ENCODE measurements at places on chromosomes 5 and 9.
A peak's percentile ranks its signal among the peaks of the same experiment; 100 is the strongest.

DNA sequence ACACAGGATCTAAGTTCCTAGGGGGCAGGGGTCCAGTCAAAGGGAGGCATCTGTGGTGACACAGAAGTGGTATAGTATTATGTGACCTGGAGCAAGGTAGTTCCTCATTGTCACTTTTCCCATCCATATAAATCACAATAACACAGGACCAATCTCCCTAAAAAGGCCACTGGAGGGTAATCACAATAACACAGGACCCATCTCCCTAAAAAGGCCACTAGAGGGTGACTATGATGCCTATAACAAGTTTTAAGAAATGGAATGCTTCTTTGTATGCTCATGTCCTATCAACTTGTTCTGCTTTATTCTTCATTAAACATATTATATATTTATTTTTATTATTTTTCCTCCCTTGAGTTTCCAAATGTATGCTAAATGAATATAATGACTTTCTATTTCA, 254.6 kb downstream of the ASTN2 start:
- DNase-seq, result peak; percentile 29

- DNase-seq, result no peak
Observed at GRCh38 chr5:151243127-151243526, 9.9 kb upstream of the GM2A start.

GRCh38 chr5:163585206-163585605, 79.8 kb downstream of the MAT2B start:
- no peak for DNase-seq

DNA sequence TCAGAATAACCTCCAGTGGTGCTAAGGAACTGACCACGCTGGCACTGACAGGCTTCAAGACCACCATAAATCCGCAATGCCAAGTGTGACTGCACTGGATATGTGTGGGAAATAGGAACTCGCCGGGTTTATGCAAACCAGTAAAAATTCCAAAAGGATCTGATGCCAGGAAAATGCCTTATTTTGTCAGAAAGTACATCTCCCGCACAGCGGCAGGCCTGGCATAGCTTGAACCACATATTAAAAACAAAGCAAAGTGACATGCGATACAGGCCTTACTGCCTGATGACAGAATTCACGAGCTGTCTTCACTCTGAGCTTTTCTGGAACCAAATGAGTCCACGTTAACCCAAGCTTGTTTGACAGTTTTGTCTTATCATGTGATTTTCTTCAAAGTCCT, 139.6 kb downstream of the GLIS3 start:
- DNase-seq, result no peak

- DNase-seq, result no peak
Observed at GRCh38 chr5:139646912-139647505, 1.1 kb upstream of the CXXC5 start.

GRCh38 chr5:102835717-102836116, 80.6 kb downstream of the PAM start:
- DNase-seq, result no peak

GRCh38 chr9:14348373-14349145, 34.6 kb upstream of the NFIB start:
- peak; percentile 32 for DNase-seq

- DNase-seq, result peak; percentile 68
Observed at GRCh38 chr5:151196556-151197290, 27.2 kb downstream of the CCDC69 start.

DNA sequence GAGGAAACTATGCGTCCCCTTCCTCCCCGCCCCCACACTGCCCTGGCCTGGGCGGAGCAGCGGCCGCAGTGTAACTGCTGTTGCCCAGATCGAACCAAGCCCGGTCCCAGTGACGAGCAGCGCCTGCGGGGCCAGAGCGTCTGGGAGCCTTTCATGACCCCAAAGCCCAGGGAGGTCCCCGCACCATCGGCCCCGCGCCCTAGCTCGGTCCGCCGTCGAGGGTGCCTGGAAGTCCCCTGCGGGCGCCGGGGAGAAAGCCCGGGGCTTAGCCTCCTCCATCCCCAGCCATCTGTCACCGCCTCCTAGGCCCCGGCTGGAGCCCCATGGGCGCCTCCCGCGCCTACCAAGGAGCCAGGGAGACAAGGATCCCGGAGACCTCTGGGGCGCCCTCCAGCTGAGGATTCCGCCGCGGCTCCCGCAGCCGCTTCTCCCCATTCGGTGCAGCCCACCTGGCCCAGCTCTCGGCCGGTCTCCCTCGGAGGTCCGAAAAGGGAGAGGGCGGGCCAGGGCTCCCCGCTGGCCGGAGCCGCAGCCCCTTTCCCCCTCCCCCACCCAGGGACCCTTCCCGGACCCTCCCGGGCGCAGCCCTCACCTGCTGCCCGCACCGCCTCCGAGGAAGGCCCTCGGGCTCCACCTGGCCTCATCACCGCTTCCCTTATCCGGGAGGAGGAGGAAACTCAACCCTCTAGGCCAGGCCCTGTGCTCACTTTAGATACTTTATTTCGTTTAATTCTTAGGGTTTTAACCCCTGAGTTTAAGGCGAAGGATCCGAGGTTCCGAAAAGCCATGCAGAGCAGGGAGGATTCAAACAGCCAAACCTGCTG, 45.6 kb downstream of the APTX start:
- DNase-seq, result no peak

GRCh38 chr9:127667127-127667844, 39.5 kb upstream of the CFAP157 start:
- no peak for DNase-seq

DNA sequence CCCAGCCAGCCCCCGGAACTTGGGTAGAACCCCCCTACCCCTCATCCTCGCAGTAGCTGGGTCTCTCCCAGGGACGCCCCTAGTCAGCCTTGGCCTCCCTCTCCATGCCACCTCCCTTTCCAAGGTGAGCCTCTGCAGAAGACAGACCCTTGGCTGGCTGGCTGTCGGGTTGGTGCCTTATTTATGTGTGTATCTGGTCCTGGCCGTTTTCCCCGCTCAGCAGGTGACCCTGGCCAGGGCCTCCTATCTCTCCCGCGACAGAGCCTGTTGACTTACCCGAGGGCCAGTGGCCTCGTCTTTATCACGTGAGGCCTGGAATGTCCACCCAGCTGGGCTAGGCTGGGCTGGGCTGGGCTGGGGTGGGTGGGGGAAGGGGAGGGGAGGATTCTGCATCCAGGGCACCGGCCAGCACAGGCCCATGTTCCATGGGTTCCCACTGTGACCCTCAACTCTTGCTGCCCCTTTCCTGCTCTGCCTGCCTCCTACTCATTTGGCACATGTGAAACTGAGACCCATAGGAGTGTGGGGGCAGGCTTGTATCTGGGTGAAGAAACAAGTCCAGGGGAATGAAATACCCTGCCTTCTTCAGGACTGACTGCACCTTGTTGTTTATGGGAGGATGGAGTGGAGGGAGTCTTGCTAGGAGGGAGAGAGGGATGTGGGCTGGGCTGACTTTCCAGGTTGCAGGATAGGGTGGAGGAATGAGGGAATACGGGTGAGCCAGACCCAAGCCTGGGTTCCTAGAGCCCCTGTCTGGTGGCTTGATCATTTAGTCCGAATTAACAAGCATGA, 3.1 kb downstream of the CXXC5 start:
- DNase-seq, result peak; percentile 93

DNA sequence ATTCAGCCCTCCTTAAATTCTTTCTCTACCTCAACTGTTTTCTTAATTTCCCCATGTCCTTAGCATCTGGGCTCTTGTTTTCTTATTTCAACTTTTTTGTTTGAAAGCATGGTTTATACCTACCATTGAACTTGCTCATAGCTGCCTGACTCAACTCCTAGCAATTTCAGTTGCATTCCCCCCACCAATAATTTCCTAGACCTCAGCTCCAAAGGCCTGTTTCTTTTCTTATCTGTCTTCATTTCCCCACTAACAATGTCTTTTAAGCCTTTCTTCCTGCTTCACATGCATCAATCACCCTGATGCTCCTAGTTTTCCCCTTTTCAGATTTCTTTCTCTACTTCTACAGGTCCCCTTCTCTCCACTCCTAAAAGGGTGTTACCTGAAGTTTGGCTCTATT, 129.7 kb upstream of the PDE4D start:
- DNase-seq, result no peak

DNA sequence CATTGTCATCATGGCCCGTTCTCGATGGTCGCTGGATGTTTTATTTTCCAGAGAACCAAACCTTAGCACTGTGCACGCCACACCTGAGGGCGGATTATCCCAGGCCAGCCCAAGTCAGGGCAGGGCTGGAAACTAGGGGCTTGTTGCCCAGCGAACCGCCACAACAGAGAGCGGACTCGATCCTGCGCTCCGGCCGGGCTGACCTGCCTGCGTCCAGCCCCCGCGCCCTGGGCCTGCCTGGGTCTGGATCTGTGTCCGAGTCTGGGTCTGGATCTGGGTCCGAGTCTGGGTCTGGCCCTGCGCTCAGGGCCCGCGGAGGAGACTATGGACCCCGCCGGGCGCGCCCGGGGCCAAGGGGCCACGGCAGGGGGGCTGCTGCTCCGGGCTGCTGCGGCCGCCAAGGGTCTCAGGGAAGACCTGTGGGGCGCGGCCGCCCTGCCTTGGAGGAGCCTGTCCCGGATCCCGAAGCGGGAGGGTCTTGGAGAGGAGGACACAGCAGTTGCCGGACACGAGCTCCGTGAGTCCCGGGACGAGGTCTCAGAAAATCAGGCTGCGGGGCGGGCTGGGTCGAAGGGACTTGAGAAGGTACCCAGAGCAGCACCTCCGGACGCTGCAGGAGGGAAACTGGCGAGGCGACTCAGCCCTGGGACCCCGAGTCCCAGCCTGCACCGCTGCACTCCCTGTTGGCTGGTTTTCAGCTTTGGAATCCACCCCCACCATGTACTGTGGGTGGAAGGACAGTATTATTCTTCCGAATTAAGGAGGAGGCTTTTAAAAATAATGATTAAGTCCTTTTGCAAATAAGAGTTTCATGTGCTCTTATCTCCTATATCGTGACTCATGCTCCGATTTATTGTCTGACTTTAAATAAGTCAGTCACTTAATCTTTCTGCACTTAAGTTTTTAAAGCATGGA, at the start of gene ANKDD1B:
Gene ANKDD1B (plus strand): TSS at position 143 of the 915 bp plus-strand sequence. CDS start 182 bp downstream, at position 325.
- peak; percentile 32 for DNase-seq

- peak; percentile 39 for DNase-seq
Observed at GRCh38 chr5:65299861-65300260, 181.9 kb downstream of the ADAMTS6 start.

DNA sequence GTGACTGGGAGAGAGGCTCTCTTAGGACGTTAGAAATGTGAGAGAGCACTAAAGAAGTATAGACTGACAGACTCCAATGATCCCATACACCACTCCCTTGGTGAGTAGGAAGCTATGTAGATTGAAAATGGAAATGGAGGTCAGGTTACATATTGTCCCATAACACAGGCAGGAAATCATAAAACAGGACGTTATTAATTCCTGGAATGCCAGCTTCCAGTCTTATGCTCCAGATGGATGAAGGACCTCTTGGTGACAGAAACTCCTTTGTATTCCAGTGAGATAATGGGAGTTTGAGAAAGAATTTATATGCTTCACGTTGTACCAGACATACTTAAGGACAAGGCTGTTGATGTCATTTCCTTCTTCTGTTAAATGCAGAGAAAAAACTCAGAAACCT, 338.2 kb upstream of the ITGA1 start:
- DNase-seq, result no peak

GRCh38 chr9:97666907-97667686, 30.0 kb downstream of the XPA start:
- DNase-seq, result no peak

DNA sequence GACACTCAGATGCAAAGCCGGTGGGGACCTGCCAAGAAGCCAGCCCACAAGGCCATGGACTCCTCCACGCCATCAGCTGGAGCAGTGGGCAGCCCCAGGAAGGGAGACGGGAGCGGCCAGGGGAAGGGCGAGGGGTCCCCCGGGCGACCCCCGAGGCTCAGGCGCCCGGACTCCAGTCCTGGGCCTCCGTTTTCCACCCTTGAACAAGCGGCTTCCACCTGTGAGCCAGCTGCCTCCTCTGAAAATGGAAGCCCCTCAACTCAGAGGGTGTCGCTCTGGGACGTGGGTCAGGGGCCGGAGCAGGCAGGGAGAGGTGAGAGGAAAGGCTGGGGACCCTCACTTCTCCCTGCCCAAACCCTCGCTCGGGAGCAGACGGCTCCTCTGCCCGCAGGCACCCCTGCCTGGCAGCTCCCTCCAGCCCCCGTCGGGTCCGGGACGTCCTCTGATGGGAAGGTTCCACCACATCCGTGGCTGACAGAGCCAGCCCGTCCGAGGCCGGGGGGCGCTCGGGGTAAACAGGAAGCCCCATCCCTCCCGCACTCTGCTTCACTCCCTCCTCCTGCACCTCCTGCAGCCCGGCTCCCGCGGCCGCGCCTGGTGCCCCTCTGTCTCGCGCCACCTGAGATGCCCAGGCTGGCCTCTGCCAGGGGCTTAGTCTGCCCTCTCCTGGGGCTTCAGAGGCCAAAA, 3.7 kb upstream of the EGFL7 start:
- DNase-seq, result no peak

GRCh38 chr5:32506201-32506661, 61.7 kb upstream of the ZFR start:
- peak; percentile 46 for DNase-seq

DNA sequence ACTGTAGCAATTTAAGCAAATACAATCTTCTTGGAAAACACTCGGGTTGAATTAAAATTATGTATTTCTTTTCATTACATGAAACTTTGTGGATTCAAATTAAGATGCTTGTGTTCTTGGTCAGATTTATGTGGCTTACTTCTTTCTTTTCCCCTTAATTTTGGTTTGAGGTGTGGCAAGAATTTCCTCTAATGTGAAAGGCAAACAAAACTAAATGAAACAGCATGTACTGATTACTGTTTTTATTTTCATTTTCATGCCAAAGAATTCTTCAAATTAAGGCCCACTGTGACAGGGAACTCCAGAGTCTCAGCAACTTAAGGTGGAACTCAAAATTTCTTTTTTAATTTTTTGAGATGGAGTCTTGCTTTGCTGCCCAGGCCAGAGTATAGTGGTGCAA, at the start of gene OMD:
Gene OMD (minus strand): TSS at position 132 of the 400 bp plus-strand sequence. CDS start 6,913 bp downstream, outside the sequence.
- DNase-seq, result no peak

GRCh38 chr9:135758056-135758455, 56.1 kb downstream of the KCNT1 start:
- DNase-seq, result no peak

DNA sequence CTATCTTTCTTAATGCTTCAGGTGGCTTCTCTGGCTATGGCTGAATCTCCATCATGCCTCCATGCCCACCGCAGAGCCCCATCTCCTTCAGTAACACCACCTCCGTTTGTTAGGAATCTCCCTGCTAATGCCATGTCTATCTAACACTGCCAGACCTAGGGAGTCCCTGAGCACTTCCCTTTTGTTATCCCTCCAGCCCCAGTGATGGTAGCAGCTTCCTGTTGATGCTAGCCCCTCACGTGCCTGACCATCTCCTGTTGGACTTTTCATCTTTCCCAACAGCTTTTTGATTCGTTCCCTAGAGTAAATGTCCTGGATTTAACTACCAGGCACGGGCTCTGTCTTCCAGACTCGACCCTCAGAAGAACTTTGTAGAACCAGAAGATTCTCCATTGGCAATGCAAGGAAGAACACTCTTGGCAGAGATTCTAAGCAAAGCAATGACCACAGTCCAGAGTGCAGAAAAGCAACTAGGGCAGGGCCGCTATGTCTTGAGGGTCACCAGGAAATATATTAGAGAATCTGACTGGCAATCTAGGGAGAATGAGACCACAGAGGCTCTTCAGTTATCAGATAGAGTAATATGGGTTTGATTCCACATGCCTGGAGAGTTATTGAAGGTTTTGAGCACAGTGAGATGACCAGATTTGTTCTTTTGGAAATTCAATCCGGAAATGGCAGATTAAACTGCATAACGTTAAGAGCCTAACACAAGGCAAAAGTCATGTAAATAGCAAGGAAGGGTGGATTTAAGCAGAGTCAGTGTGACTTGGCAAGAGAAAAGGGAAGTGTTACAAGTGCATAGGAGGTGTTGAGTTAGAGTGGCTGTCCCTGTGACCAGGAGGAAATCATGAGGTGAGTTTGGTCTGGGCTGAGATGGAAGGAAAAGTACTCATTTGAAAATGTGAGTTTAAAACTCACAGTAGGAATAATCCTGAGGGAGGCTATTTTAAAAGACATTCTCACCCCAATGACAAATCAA, 555.2 kb downstream of the ACTL7B start:
- no peak for DNase-seq
